ENCODE measurements at places on chromosomes 12 and 14.

- DNase-seq: no peak
Observed at GRCh38 chr12:113070117-113070906, 13.8 kb downstream of the DTX1 start.

DNA sequence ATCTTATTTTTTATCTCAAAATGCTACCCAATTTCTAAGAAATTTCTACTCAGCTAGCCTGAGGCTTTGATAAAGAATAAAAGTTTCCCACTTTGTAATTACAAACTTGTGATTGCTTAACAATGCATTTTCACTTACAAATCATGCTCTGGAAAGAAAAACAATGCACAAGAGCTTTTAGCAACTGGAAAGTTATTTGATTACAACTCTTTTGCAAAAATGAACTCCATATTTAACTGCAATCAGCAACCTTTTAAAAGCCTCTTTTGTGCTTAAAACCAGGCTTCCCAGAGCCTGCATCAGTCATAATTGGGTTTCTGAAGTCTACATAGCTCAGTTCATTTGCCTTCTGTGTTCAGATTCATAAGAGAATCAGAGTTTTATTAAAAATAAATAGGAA, 395.2 kb downstream of the PAWR start:
- DNase-seq: no peak

GRCh38 chr12:115343601-115344000, 659.6 kb upstream of the TBX3 start:
- DNase-seq: no peak

- no peak for DNase-seq
Observed at GRCh38 chr14:68223631-68224030, 404.1 kb downstream of the RAD51B start.

DNA sequence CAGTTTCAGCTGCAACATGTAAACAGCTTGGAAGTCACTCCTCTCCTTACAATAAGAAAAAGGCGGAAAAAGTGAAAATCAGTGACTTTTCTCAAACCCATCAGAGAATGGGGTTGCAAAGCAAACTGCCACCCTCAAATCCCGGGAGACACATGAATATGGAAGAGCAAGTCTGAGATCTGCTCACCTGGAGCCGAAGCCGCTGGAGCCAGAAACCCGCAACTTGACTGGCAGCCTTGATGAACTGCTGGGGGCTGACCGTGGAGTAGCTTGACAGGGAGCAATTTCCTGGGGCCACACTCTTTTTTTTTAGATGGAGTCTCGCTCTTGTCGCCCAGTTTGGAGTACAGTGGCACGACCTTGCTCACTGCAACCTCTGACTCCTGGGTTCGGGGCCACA, 208.2 kb downstream of the KIF26A start:
- no peak for DNase-seq

DNA sequence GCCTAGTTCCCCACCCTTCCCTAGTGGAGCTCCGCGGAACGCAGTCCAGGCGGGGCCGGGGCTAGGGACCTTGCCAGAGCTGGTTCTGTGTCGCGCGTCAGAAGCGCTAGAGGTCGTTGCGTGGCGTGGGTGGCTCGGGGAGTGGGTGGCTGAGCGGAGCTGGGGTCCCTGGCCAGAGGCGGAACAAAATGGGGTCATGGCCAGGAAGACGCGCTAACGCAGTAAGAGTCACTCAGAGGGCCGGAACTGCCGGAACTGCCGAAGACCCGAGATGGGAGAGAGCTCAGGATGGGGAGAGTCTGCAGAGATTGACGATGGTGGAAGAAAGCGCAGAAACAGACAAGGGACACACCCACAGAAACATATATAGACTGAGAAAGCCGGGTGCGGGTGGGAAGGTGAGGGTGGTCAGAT, 4.8 kb downstream of the DGKA start:
- no peak for DNase-seq

- DNase-seq: no peak
Observed at GRCh38 chr12:7017870-7018349, 366 bp downstream of the LPCAT3 start.

DNA sequence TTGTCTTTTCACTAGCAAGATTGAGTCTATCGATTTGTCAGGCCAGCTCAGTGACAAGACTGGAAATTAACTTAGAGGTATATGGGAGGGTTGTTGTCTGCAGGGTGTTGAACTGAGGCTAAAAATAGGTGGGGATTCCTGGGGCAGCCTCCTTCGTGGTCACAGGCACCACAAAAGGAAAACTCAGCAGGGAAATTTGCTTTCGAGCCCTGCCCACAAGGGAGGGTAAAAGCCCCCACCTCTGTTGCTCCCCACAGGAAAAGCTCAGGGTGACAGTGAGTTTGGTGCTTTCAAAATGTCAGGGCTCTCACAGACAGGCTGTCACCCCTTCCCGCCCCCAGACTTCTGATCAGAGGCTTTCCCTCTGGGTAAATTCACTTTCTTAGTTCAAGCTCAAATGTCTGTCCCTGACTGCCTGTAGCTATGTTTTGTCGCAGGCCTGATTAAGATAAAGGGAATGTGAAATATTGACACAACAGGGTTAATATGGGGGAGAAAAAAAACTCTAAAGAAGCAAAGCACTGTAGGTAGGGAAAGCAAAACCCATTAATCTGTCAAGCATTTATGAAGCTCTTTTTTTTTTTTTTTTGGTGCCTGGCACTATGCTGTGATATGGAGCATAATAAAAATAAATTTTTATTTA, 11.7 kb upstream of the NFKBIA start:
- no peak for DNase-seq

DNA sequence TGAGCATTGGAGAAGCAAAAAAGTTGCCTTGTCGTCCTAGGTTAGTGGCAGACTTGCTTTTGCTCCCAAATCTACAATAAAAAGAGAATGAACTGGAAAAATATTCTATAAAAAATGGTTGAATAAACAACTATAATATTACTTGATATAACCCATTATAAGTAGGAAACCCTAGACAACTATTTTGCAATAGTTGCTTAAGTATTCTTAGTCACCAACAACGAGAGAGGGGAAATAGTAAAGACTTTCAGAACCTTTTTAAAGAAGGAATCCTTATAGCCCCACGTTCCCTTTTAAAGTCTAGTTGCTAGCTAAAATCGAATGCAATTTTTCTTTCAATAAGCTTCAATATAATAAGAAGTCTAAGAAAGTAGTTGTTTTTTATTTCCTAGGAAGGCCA, 17.5 kb downstream of the AQP6 start:
- no peak for DNase-seq

DNA sequence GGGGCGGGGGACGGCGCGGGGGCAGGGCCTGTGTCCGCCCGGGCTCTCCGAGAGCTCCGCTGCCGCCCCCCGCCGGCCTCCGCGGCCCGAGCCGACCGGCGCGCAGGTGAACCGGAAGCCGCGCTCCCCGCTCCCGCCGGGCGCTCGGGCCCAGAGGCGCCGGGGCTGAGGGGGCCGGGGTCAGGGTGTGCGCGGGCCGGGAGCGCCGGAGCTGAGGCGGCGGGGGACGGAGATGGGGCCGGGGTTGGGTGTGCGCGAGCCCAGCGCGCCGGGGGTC, 431 bp downstream of the HIP1R start:
- DNase-seq: no peak

DNA sequence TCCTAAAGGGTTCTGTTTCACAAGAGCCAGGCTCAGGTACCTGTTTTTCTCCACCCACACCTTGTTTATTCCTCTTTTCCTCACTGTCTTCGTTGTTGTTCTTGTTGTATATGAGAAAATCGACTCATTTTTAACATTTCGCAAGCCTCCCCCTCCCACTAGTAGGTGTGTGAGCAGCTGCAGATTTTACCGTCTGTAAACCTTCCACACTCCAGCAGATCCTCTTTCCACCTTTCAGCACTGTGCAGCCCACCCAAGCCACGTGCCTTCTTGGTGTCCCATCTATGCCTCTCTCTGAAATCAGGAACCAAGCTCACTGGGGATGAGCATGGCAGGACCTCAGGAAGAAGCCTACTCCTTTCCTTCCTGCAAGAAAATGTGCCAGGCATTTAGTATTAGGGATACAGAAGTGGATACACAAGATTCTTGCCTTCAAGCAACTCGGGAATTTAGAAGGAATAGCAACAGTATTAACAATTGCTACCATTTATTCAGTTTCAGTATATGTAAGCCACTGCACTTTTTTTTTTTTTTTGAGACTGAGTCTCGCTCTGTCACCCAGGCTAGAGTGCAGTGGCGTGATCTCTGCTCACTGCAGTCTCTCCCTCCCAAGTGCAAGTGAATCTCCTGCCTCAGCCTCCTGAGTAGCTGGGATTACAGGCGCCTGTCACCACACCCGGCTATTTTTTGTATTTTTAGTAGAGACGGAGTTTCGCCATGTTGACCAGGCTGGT, 113.6 kb downstream of the CHST11 start:
- no peak for DNase-seq

DNA sequence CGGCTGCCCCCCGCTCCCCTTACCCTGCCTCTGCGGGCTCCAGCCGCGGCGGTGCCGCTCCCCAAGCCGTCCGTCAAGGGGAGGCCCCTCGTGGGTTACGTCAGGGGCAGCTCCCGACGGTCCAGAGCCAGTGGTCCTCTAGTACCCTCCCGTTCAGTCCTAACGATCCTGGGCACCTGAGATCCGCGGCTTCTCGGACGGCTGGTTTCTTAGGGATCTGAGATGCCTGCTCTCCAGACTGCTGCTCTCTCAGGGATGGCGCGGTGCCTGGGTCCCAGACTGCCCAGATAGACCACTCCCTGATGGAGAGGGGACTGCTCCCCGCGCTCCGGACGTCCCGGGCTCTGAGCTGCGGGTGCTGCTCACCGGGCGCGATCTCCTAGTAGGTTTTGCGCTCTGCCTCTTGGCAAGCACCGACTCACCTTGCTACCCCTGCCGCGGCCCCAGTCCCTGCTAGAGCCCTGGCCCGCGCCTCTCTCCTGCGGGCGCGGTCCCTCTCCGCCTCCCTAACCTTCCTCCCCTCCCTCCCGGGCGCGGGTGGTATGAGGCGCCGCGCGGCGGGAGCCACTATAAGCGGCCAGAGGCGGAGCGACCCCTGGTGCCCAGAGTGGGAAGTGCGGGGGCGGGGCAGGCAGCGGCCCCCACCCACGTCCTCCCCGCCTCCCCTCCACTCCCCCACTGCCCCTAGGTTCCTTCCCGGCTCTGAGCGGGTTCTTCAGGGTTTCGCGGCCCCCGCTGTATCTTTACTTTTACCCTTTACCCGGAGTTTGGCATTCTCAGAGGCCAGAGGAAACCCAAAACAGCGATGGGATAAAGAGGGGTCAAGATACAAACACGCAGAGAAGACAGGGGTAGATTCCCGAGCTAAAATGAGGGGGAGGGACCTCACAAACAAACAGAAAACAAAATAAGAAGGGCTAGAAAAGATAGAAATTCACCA, at the start of gene C1QL4:
Gene C1QL4 (minus strand): TSS at position 544 of the 940 bp plus-strand sequence. CDS start 711 bp downstream, outside the sequence.
- DNase-seq: peak; percentile 14

DNA sequence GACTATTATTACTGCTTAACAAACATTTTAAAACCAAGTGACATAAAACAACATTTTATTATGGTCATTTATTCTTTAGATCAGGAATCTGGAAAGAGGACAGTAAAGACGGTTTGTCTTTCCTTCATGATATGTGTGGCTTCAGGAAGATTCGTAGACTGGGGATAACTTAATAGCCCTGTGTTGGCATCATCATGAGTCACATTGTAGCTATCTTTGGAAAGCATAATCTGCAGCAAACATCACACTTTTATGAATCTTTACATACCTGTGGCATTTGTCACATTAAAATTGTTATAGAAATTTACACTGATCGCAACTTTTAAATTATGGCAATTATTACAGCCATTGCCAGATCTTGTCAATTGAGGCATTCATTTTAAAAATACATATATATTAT, 397.1 kb downstream of the NOVA1 start:
- DNase-seq: no peak

DNA sequence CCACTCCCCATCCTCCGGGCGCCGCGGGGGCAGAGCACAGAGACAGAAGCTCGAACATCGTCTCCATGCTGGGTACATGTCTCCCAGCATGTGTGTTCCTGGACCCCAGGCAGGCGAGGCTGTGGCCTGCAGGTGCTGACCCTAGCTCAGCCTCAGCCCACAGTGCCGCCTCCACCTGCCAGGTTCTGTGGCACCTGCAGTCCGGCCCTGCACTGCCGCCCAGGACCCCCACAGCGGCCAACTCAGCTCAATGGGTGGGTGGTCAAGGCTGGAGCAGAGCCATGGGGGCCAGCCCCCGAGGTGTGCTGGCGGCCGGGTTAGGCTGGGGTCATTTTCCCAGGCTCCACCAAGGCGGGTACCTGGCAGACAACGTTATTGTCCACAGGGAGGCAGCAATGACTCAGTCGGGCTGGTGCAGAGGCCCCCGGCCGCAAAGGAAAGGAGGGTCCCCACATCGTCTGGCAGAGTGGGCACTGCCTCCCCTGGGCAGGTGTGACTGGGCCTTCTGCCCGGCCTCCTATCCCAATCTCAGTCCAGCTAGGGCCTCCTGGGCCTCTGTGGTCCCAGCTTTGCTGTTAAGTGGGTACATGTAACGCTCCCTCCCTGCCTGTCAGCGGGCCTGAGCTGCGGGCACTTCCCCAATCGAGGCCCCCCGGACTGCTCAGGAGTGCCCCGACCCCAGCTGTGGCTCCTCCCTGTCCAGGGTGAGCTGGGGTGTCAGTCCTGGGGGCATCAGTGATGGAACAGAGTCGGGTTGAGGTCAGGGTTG, 20.2 kb upstream of the NUDT14 start:
- no peak for DNase-seq

DNA sequence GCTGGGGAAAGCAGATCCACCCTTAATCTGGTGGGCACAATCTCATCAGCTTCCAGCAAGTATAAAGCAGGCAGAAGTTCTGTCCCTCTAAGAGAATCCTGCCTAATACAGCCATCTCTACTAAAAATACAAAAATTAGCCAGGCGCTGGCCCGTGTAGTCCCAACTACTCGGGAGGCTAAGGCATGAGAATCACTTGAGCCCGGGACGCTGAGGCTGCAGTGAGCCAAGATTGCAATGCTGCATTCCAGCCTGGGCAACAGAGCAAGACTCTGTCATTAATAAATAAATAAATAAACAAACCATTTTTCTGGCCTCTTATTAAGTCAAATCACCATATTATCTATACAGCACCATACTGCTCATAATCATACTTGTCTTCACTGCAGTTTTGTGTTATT, 111.2 kb downstream of the MED13L start:
- no peak for DNase-seq

GRCh38 chr12:61998791-61999190, 261.4 kb upstream of the USP15 start:
- DNase-seq: no peak

- DNase-seq: peak; percentile 9
Observed at GRCh38 chr12:117724543-117724942, 244.2 kb downstream of the KSR2 start.

DNA sequence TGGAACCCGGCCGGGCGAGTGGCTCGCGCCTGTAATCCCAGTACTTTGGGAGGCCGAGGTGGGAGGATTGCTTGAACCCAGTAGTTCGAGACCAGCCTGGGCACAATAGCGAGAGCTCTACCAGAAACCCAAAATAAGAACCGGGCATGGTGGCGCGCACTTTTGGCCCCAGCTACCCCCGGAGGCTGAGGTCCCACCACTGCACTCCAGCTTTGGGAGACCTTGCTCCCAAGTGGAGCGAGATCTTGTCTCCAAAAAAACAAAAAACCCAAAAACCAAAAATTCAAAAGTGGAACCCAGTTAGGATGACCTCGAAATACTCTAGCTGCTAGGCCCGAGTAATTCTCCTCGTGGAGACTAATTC, 769 bp upstream of the VTI1B start:
- DNase-seq: no peak

Measured in fibroblast of skin of left biceps (primary cell).